ENCODE measurements at places on chromosomes 1 and 21.
A peak's percentile ranks its signal among the peaks of the same experiment; 100 is the strongest.

- DNase-seq = no peak
Observed at GRCh38 chr1:224801844-224802490, 127.5 kb upstream of the DNAH14 start.

DNA sequence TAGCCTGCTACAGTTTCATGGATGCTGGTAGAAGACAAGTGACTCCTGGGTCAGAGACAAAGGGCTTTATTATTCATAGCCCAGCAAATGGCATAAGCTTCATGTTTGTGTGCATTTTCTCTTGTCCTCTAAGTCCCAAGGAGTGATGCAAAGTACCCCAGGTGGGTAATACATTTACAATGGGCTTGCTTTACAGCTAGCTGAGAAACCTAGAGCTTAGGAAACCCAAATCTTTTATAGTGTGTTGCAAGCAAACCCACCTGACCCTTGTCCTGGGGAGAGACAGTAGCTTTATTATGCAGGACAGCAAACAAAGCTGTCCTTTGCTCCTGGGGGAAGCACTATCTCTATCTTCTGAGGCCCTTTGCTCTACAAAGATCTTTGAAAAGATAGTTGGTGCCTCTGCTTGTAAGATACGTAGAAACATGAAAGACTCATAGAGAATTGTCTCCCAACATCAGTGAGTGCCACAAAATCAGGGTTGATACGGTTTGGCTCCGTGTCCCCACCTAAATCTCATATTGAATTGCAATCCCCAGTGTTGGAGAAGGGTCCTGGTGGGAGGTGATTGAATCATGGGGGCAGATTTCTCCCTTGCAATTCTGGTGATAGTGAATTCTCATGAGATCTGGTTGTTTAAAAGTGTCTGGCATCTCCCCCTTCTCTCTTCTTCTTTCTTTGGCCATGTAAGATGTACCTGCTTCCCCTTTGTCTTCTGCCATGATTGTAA lies 315.8 kb upstream of the USP24 start:
- DNase-seq = no peak

GRCh38 chr1:48177257-48177656 lies 45.3 kb upstream of the SLC5A9 start:
- no peak for DNase-seq

DNA sequence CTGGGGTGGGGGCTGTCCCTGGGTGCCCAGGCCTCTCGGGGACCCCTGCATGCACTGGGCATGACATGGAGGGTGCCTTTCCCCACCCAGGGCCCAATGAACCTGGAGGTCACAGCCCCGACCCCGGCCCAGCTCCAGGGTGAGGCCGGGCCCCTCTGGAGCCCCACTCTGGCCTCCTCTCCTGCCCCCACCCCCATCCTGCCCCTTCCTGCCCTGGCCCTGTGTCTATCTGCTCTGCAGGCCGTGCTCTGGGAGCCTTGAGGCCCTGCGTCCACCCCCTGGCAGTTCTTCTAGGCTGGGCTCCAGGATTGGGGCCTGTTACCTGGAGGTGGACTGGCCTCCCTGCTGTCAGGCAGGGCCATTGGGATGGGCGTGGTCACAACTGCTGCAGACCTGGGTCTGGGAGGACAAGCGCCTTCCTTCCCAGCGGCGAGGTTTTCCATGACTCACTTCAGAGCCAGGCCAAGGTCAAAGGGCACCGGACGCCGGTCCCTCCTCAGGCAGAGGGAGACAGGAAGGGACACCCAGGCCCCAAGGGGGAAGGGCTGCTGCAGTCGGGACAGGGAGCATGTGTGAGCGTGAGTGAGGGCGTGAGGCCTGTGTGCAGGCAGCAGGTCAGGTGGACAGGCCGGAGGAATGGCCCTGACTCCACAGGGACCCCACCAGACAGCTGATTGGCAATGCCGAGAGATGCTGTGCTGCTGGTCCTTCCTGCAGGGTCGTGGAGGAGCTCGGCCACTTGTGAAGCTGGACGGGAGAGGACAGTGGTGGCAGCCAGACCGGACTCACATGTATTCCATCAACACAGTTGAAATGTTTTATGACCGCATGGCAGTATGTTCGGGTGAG lies 31.1 kb upstream of the POFUT2 start:
- DNase-seq = no peak

- DNase-seq = no peak
Observed at GRCh38 chr1:25217015-25217414, 15.3 kb downstream of the SYF2 start.

- peak; percentile 48 for DNase-seq
Observed at GRCh38 chr1:31483012-31483946, 70.3 kb downstream of the SERINC2 start.

GRCh38 chr1:227906550-227907071 lies 41.1 kb downstream of the WNT9A start:
- DNase-seq = no peak

GRCh38 chr1:14238472-14239307 lies 359.8 kb upstream of the KAZN start:
- DNase-seq = no peak

DNA sequence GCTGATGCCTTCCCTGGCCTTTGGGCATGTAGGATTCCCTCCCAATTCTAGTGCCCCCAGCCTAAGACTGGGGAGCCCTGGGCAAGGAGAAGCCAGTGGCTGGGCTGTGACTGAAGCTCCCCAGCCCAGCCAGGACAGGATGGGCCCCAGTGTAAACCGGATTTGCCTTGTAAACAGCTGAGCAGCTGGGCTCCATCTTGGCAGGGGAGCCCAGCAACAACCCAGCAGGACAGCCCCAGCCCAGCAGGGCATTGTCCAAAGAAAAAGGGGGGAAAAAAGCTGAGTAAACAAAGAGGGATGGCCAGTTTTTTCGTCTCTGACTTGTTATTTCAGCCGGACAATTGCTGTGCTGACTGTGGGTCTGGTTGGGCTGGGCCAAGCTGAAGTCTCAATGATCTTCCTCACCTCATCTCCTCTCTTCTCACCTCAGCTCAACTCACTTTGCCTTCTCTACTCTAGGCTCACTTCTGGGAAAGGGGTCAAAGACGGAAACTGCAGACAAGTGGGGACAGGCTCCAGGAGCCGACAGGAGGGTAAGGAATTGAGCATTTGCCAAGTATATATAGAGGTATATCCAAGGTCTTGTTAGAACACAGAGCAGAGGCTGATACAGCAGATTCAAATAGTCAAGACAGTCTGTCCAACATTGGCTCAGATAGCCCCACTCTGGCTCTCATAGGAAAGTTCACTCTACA lies 97.7 kb downstream of the TMEM53 start:
- DNase-seq = no peak

GRCh38 chr1:233606813-233607212 lies 7.1 kb upstream of the KCNK1 start:
- no peak for DNase-seq

GRCh38 chr21:41098076-41098475 lies 69.9 kb upstream of the BACE2 start:
- DNase-seq = no peak

- no peak for DNase-seq
Observed at GRCh38 chr1:2375246-2375922, 16.0 kb downstream of the MORN1 start.

DNA sequence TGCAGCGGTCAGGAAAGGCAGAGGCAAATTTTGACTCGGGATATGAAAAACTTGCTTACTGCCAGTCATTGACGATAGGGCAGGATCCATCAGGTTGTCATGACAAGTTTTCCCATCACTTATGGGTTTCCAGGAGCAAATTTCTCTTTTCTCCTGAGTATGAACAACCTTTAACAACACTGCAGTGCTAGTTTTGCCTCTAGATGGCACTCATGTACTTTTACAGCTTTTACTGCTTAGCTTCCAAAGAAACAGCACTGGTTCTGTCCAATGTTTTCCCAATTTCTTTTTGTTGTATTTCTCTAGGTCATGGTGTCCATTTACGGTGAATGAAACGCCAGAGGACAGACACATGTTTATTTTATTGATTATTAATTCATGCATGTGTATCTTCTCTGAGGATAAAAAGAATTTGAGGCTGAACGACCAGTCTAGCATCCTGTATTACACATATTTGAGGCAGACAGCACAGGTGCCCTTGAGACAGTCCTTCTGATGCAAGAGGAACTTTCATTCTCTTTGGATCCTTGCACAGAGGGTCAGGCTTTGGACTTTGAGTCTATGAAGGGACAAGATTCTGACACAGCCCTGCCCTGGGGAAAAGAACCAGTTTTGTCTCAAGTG lies 112.3 kb upstream of the TRABD2B start:
- peak; percentile 56 for DNase-seq

GRCh38 chr1:6345009-6345408 lies 48.6 kb downstream of the ACOT7 start:
- DNase-seq = no peak

- DNase-seq = no peak
Observed at GRCh38 chr1:179870870-179871269, 6.7 kb downstream of the TOR1AIP2 start.

- DNase-seq = no peak
Observed at GRCh38 chr1:160953030-160953429, 1.6 kb downstream of the ITLN2 start.

GRCh38 chr1:210754878-210755665 lies 378.9 kb downstream of the KCNH1 start:
- peak; percentile 39 for DNase-seq

DNA sequence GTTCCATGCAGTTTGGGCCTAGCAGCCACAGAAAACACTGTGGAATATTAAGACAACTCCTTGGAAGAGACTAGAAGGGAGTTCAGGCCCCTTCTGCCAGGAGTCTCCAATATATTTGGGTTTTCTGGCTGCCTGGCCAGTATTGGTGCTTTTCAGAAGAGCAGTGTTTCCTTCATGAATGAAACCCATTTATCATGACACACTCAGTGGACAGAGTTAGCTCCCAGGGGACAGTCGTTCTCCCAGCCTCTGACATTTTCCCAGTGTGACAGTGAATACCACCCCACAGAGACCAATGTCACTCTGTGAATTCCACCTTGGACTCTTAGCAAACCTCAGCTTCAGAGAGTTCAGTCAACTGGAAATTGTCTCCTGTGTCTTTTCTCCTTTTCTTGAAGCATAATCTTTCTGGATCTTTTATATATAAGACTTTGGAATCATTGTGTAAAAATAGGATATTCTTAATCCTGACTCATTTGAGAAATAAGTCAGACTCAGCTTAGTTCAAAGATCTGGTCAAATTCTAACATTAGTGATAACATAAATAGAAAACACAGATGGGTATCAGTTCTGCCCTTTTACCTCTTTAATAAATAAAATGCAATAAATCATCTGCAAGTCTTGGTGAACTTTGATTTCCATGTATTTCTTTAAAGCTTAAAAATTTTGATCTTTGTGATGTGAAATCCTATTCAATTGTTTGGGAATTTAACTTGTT lies 40.4 kb downstream of the GNG12 start:
- DNase-seq = no peak

- DNase-seq = no peak
Observed at GRCh38 chr1:162386292-162387225, 5.0 kb downstream of the C1orf226 start.

- no peak for DNase-seq
Observed at GRCh38 chr1:179474713-179475112, 101.0 kb downstream of the NPHS2 start.

GRCh38 chr1:61323681-61324328 lies 241.4 kb downstream of the NFIA start:
- no peak for DNase-seq

- DNase-seq = no peak
Observed at GRCh38 chr1:29621826-29622435, 385.6 kb downstream of the PTPRU start.

GRCh38 chr1:8055973-8056372 lies 29.9 kb upstream of the ERRFI1 start:
- no peak for DNase-seq

GRCh38 chr1:48560116-48560515 lies 88.1 kb upstream of the SPATA6 start:
- no peak for DNase-seq

- DNase-seq = peak; percentile 11
Observed at GRCh38 chr1:18108299-18109057, 880 bp downstream of the IGSF21 start.

- DNase-seq = no peak
Observed at GRCh38 chr21:14438211-14438610, 55.3 kb upstream of the HSPA13 start.

GRCh38 chr1:152968248-152968647 lies 2.2 kb upstream of the SPRR4 start:
- DNase-seq = no peak

- DNase-seq = no peak
Observed at GRCh38 chr1:176994931-176995596, 169.4 kb downstream of the ASTN1 start.

Data from NCI-H446 (cell line).